ENCODE measurements at places on chromosomes 4 and X.

- DNase-seq: no peak
Observed at GRCh38 chrX:39753293-39753996, 344.3 kb downstream of the BCOR start.

- DNase-seq: no peak
Observed at GRCh38 chrX:153592966-153593688, 5.8 kb downstream of the CCNQ start.

DNA sequence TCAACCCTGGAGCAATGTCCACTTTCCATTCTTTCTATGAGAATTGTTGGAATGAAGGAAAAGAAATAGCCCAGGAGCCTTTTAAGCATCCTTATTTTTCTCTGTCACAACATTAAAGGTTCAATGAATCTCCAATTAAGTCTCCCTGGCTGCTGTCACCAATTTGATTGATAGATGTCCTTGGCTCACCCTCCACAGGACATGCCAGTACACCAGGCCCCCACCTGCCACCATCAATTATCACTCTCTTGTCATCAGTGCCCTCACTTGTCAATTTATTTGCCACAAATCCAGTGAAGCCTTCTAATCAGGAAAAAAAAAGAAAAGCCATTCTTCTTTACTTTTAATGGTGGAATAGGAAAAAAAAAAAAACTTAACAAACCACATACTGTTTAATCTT is 453.6 kb downstream of the CENPC start:
- no peak for DNase-seq

GRCh38 chr4:80613470-80613869 is 277.9 kb downstream of the CFAP299 start:
- DNase-seq: no peak

- DNase-seq: no peak
Observed at GRCh38 chrX:134718105-134718965, 60.1 kb upstream of the PLAC1 start.

DNA sequence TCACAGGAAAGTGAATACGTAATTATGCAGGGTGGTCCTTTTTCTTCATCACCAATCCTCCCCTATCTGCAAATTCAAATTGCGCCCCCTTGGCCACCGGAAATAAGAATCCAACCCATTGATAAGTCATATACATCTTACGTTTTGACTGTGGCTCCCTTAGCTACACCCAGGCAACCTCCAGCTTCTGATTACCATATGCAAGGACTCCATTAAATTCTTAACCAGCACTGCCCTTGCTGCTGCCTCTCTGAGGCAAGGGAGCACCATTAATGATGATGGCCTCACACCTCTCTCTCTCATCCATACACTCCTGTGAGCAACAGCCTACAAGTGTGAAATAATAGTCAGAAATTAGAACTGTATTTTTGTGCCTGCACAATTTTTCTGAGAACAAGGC is 106.0 kb upstream of the NOCT start:
- no peak for DNase-seq
